ENCODE measurements at places on chromosomes 6 and 20.

DNA sequence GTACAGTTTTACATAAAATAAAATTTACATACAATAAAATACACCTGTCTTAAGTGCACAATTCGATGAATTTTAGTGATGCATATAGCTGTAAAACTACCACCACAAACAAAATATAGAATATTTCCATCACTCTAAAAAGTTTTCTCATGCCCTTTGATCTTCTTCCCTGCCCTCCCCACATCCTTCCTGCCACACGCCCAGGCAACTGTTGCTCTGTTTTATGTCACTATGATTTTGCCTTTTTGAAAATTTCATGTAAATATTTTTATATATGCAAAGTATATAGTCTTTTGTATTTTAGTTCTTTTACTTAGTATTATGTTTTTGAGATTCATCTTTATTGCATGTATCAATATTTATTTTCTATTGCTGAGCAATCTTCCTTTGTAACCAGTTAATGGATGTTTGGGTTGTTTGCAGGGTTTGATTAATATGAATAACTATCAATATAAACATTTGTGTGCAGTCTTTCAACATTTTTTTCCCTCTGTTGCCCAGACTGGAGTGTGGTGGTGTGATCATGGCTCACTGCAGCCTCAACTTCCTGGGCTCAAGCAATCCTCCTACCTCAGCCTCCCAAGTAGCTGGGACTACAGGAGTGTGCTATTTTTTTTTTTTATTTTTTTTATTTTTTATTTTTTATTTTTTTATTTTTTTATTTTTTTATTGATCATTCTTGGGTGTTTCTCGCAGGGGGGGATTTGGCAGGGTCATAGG is 23.8 kb upstream of the SAMHD1 start:
- DNase-seq = peak; percentile 10

GRCh38 chr6:135423649-135424128 is 73.9 kb downstream of the AHI1 start:
- no peak for DNase-seq

GRCh38 chr6:136510299-136510698 is 39.9 kb downstream of the MAP7 start:
- no peak for DNase-seq

DNA sequence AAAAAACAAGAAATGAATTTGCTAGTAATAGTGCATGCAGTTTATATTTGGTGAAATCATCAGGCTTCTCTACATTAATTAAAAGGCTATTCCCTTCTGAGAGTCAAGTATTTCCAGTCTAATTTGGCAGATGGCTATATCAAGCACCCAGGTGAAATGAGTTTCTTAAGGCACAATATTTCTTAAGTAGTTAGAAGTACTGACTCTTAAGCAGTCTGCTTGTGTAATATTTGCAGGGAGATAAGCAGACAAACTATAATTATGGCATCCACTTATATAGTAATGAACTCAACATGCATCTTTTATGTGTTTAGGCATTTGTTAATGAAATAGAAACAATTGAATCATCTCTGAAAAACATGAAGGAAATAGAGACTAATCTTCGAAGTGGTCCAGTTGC is 189.2 kb downstream of the UTRN start:
- DNase-seq = no peak

GRCh38 chr20:41138475-41139226 is 1.3 kb downstream of the PLCG1 start:
- peak; percentile 29 for DNase-seq

DNA sequence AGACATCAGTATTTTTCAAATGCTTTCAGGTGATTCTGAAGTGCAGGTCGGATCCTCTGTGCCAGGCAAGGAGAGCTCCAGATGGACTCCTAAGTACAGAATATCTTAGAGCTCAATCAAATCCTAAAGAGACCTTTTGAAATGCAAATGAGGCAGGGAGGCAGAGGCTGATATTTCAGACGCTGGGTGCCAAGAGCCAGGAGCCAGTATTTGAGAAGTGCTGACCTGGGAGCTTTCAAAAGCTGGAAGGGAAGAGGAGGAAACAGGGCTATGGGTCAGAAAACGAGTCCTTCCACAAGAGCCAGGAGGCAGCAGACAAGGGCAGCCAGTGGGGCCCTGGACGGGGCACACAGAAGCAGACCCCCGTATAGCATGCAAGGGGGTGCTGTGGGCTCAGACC is 46.1 kb upstream of the DSN1 start:
- no peak for DNase-seq
